Upper lobe of left lung (tissue), 6 donors: ENCODE measurements at places on chromosomes 13 and 19. TPM values are rescaled to one million over a fixed set of nuclear protein-coding genes. Genes with fewer than 3 reads are reported as not detected.

DNA sequence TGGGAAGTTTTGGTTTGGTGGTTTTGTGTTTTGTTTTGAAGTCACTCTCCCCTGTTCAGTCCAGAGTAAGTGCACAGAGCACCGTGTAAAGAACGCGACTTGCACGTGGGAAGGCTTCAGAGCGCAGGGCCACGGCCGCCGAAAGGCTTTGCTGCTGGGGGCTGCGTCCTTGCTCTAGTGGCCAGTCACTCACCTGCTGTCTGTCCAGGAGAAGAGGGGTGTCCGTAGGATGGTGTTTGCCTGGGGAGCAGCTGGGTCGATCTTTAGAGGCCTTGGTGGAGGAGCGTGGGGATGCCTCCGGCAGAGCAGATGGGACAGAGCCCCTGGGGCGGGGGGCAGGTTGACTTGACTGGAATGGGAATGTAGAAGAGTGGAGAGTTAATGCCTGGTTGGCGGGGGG is 116.6 kb upstream of the MCF2L start:
- H3K4me3 ChIP-seq, result no peak overlapping the region
- DNase-seq, result no peak
- no peaks in the 10 kb centered on the region for H3K27me3 ChIP-seq
- H3K27ac ChIP-seq, result no peak overlapping the region

Gene TNFRSF19
- 23.5 TPM for total RNA-seq

GRCh38 chr19:51480590-51480989 is 2.3 kb downstream of the CEACAM18 start:
- DNase-seq, result no peak
- H3K27me3 ChIP-seq, result no peaks in the 10 kb centered on the region
- H3K36me3 ChIP-seq, result no peaks in the 10 kb centered on the region
- no peak overlapping the region for H3K4me3 ChIP-seq
- no peak overlapping the region for H3K27ac ChIP-seq

- DNase-seq, result no peak
- no peak overlapping the region for H3K27ac ChIP-seq
- no peaks in the 10 kb centered on the region for H3K4me1 ChIP-seq
Measured at GRCh38 chr13:73421310-73421912, 362.6 kb downstream of the KLF5 start.

GRCh38 chr13:114148521-114148855 is 16.1 kb upstream of the RASA3 start:
- no peaks in the 10 kb centered on the region for H3K27me3 ChIP-seq
- DNase-seq, result no peak
- no peaks in the 10 kb centered on the region for H3K36me3 ChIP-seq
- H3K4me1 ChIP-seq, result peaks cover 8% of the 10 kb centered on the region
- H3K27ac ChIP-seq, result no peak overlapping the region

- no peak for DNase-seq
- no peaks in the 10 kb centered on the region for H3K27me3 ChIP-seq
- H3K36me3 ChIP-seq, result peaks cover 35% of the 10 kb centered on the region
- H3K4me3 ChIP-seq, result no peak overlapping the region
- peak overlapping the region; percentile 90 for H3K27ac ChIP-seq
- peaks cover 38% of the 10 kb centered on the region for H3K4me1 ChIP-seq
Measured at GRCh38 chr19:15249972-15250639, 17.9 kb upstream of the EPHX3 start.

DNA sequence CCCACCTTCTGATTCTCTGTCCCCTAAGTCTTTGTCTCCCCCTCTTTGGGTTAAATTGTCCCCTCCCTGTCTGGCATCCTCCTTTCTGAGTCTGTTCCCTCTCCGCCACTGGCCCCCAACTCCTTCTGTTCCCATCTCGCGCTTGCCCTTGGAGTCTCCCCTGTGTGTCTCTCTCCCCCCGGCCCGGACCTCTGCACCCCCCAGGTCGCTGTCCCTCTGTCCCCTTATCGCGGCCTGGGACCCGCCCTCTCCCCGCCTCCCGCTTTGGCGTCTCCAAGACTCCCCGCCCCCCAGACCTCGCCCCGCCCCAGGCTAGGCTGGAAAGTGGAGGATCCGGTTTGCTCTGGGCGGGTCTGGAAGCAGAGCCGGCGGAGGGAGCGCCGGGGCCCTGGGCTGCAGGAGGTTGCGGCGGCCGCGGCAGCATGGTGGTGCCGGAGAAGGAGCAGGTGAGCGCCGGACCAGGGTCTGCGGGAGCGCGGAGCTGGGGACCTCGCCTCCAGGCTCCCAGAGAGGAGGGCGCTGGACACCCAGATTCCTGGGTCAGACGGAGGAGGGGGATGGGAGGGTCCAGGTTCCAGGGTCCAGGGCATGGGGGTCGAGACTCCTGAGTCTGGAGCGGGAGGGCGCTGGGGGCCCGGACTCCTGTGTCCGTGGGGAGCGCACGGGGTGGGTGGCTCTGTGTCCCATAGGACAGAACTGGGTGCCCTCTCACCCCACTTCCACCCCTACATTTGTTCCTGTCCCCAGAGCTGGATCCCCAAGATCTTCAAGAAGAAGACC is at the start of gene TRPM4:
Gene TRPM4, plus strand, starts transcription at position 348 of the 780 bp plus-strand sequence. Its CDS starts 75 bp downstream, at position 423.
- H3K27ac ChIP-seq, result peak within 1 kb of the TSS; percentile 89
- no peaks in the 10 kb centered on the region for H3K27me3 ChIP-seq
- H3K36me3 ChIP-seq, result no peaks in the 10 kb centered on the region
- peak within 1 kb of the TSS; percentile 77 for H3K4me3 ChIP-seq
- peaks cover 12% of the 10 kb centered on the region for H3K4me1 ChIP-seq

GRCh38 chr13:95535243-95535642 is 17.3 kb upstream of the CLDN10 start:
- no peaks in the 10 kb centered on the region for H3K36me3 ChIP-seq
- no peak for DNase-seq
- peaks cover 5% of the 10 kb centered on the region for H3K4me1 ChIP-seq
- H3K27ac ChIP-seq, result no peak overlapping the region

- H3K27ac ChIP-seq, result no peak overlapping the region
- no peak for DNase-seq
- no peaks in the 10 kb centered on the region for H3K27me3 ChIP-seq
- no peaks in the 10 kb centered on the region for H3K4me1 ChIP-seq
- no peak overlapping the region for H3K4me3 ChIP-seq
- no peaks in the 10 kb centered on the region for H3K36me3 ChIP-seq
Measured at GRCh38 chr13:41981951-41982715, 21.2 kb upstream of the VWA8 start.

Gene NKPD1
- total RNA-seq, result 1.00 TPM

DNA sequence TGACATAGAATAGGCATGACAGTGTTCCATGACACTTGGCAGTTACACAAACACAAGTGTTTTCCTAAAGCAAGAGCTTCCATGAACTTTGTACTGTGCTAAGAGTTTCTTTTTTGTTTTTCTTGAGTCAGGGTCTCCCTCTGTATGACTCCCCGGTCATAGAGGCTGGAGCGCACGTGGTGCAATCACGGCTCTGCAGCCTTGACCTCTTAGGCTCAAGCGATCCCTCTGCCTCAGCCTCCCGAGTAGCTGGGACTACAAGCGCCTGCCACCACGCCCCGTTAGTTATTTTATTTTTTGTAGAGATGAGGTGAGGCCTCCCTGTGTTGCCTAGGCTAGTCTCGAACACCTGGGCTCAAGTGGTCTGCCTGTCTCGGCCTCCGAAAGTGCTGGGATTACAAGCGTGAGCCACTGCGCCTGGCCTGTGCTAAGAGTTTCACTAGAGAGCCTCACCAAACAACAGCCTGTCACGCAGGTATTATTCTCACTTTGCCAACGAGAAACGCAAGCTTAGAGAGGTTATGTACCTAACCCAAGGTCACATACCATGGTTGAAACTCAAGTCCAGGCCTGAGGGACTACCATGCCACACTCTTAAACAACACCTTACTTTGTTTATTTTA is 355.9 kb downstream of the KLF12 start:
- no peaks in the 10 kb centered on the region for H3K27me3 ChIP-seq
- no peak overlapping the region for H3K27ac ChIP-seq

DNA sequence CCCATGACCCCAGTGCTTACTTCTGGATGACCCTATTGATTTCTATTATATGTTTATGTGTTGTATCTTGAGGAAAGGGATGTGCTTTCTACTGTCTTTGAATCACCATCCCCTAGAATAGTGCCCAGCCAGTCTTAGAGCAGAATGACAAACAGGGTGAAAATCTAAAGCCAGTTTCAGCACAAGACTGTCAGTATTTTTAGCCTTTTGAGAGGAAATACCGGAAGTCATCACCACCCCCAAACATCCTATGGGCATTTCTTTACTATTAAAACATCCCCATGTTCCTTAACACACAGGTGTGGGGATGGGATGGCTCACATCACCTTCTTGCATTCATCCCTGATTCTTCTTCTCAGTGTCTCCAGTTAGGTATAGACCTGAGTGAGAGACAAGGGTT is 52.1 kb upstream of the UBE2L5 start:
- no peak overlapping the region for H3K27ac ChIP-seq
- peaks cover 6% of the 10 kb centered on the region for H3K4me1 ChIP-seq
- H3K4me3 ChIP-seq, result no peak overlapping the region

Gene KIRREL2
- not detected for total RNA-seq

Gene KLK4
- not detected for total RNA-seq

Gene PDS5B
- total RNA-seq, result 56.9 TPM

Gene MATK
- total RNA-seq, result 10.6 TPM

Gene C19orf85
- total RNA-seq, result not detected

Gene MBD3L2
- total RNA-seq, result not detected

Gene CYP4F11
- total RNA-seq, result 2.1 TPM

Gene ZNF382
- 4.4 TPM for total RNA-seq

Gene APOC4
- not detected for total RNA-seq

DNA sequence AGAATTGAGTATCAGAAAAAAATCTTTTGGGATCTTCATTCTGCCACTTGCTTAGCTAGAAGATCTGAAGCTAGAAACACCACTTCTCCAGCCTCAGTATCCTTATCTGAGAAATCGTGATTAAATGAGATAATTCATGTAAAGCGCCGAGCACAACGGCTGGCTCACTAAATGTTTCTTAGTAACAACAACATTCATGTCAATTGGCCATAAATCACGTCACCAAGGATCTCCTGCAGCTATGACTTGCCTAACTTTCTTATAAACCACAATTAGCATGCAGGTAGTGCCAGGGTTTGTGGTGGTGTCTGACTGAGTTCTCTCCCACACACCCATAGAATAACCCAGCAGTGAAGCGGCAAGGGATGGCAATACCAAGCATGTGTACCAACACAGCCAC is 501.3 kb downstream of the EFNB2 start:
- no peak for DNase-seq
- H3K27ac ChIP-seq, result no peak overlapping the region
- no peaks in the 10 kb centered on the region for H3K27me3 ChIP-seq
- no peaks in the 10 kb centered on the region for H3K4me1 ChIP-seq
- H3K36me3 ChIP-seq, result no peaks in the 10 kb centered on the region
- no peak overlapping the region for H3K4me3 ChIP-seq

- H3K27me3 ChIP-seq, result no peaks in the 10 kb centered on the region
- H3K27ac ChIP-seq, result peak overlapping the region; percentile 25
- no peak overlapping the region for H3K4me3 ChIP-seq
- no peaks in the 10 kb centered on the region for H3K36me3 ChIP-seq
- DNase-seq, result no peak
Measured at GRCh38 chr13:23799945-23800344, 89.3 kb downstream of the MIPEP start.

Gene BEST2
- total RNA-seq, result not detected

Gene RFPL4AL1
- total RNA-seq, result not detected

Gene FCGBP
- total RNA-seq, result 24.9 TPM

DNA sequence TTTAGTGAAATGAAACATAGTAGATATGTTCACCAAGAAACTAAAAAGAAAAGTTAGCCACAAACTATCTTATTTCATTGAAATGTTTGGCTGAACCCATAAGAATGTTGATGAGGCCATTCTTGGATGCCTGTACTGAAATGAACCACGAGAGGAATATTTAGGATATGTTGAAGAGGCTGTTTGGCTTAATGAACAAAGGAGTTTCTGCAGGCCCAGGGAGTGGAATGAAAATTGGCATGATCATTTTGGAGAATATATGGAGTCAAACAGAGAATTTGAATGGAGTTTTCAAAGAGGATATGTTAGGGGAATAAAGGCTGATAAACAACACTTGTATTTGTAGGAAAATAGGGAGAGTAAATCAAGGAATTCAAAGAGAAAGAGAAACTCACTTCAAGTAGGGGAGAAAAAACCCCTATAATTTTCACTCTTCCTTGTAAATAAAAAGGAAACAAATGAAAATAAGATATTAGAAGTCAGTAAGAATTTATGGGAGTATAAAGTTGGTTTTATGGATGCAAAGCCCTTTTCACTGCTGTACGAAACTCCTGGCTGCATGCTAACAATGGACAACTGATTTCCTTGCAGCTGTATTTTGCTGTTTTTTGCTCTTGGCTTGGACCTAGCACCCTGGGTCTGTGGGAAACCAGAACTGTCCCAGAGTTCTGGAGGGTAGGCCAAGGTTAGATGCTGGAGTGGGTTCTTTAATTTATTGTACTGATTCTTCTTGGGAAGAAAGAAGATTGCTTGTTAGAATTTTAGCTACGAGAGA is 36.5 kb downstream of the KL start:
- no peaks in the 10 kb centered on the region for H3K27me3 ChIP-seq
- no peak overlapping the region for H3K27ac ChIP-seq
- no peak for DNase-seq
- no peak overlapping the region for H3K4me3 ChIP-seq
- H3K4me1 ChIP-seq, result no peaks in the 10 kb centered on the region
- H3K36me3 ChIP-seq, result peaks cover 6% of the 10 kb centered on the region

- no peaks in the 10 kb centered on the region for H3K36me3 ChIP-seq
- H3K4me3 ChIP-seq, result no peak overlapping the region
- H3K27me3 ChIP-seq, result no peaks in the 10 kb centered on the region
- H3K4me1 ChIP-seq, result peaks cover 66% of the 10 kb centered on the region
- peak overlapping the region; percentile 1 for H3K27ac ChIP-seq
- DNase-seq, result peak; percentile 69
Measured at GRCh38 chr19:33394723-33395560, 21.4 kb downstream of the CEBPG start.
